ENCODE measurements at places on chromosomes 4 and X. TPM values are rescaled to one million over a fixed set of nuclear protein-coding genes. Genes with fewer than 3 reads are reported as not detected.

- no peaks in the 10 kb centered on the region for H3K36me3 ChIP-seq
- no peaks in the 10 kb centered on the region for H3K27me3 ChIP-seq
- no peak overlapping the region for H3K4me3 ChIP-seq
- peak; percentile 93 for DNase-seq
- H3K27ac ChIP-seq: peak overlapping the region; percentile 82
- H3K4me1 ChIP-seq: peaks cover 20% of the 10 kb centered on the region
Observed at GRCh38 chr4:24219209-24219608, 329.4 kb upstream of the PPARGC1A start.

SLC9A7 gene
- total RNA-seq: 9.0 TPM

PDE6B gene
- total RNA-seq: 1.9 TPM

DNA sequence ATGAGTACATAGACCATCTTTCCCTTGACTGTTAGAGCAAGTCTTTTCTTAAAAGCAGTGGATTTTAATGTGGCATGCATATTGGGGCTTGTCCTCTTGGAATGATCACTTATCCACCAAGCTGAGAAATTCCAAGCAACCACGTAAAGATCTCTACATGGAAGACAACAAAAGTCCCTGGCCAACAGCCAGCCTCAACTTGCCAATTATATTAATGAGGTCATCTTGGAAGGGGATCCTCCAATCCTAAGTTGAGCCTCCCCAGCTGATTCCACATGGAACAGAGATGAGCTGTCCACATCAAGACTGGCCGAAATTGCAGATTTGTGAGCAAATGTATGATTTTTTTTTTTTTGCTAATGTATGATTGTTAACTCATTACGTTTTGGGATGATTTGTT is 20.6 kb upstream of the FTHL17 start:
- no peak for DNase-seq
- H3K27me3 ChIP-seq: no peaks in the 10 kb centered on the region
- H3K36me3 ChIP-seq: no peaks in the 10 kb centered on the region
- H3K4me1 ChIP-seq: no peaks in the 10 kb centered on the region
- no peak overlapping the region for H3K27ac ChIP-seq

- H3K4me3 ChIP-seq: no peak overlapping the region
- no peak for DNase-seq
- no peaks in the 10 kb centered on the region for H3K4me1 ChIP-seq
- no peaks in the 10 kb centered on the region for H3K27me3 ChIP-seq
- H3K36me3 ChIP-seq: no peaks in the 10 kb centered on the region
Observed at GRCh38 chrX:125492439-125492838, 172.8 kb downstream of the TEX13C start.

DNA sequence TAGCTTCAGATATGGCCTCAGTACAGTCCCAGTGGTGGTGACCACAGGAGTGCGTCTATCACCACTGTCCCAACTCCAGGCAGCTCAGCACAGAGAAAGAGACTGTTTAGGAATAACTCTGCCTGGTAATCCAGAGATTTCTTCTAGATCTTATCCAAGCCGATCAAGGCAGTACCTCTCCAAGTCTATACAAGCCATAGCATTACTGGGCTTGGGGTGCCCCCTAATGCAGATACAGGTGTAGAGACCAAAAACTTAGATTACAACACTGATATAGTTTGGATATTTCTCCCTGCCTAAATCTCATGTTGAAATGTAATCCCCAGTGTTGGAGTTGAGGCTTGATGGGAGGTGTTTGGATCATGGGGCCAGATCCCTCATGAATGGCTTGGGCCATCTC is 100.9 kb downstream of the PTCHD1 start:
- DNase-seq: no peak
- H3K27me3 ChIP-seq: no peaks in the 10 kb centered on the region
- H3K4me3 ChIP-seq: no peak overlapping the region
- H3K27ac ChIP-seq: no peak overlapping the region
- H3K36me3 ChIP-seq: no peaks in the 10 kb centered on the region
- no peaks in the 10 kb centered on the region for H3K4me1 ChIP-seq

- H3K4me3 ChIP-seq: no peak overlapping the region
- H3K36me3 ChIP-seq: no peaks in the 10 kb centered on the region
- no peaks in the 10 kb centered on the region for H3K4me1 ChIP-seq
- H3K27ac ChIP-seq: no peak overlapping the region
- DNase-seq: no peak
Observed at GRCh38 chr4:3397128-3397527, 44.6 kb upstream of the HGFAC start.

TEC gene
- 3.7 TPM for total RNA-seq

DNA sequence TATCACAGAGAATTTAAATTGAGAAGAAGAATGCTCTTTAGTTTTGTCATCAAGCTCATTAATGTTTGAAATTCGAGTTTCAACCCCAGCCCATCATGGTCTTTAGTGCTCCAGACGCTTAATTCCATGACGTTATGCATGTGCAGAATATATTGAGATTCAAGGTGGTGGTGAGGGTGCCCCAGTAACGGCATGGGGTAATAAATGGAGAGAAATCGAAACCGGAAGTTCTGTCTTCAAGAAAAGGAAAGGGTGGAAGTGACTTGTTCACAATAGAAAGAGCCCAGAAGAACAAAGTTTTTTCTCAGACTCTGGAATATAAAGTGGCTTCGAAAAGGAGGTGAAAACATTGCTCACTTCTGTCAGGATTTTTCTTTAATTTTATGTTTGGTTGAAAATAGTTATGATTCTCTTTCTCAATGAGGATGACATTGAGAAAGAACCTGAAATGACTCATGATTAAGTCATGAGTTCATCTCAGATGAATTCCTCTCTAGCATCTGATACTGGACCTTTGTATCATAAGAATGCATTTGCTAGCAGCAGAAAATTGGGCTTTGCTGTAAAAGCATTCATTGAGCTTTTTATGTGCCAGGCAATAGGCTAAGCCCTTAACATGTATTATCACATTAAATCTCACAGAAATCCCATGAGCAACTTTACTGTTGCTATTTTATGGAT is 779 bp upstream of the DDX60L start:
- no peaks in the 10 kb centered on the region for H3K4me1 ChIP-seq
- H3K27ac ChIP-seq: peak overlapping the region; percentile 96
- H3K27me3 ChIP-seq: no peaks in the 10 kb centered on the region
- DNase-seq: no peak

SHOX gene
- total RNA-seq: not detected

DNA sequence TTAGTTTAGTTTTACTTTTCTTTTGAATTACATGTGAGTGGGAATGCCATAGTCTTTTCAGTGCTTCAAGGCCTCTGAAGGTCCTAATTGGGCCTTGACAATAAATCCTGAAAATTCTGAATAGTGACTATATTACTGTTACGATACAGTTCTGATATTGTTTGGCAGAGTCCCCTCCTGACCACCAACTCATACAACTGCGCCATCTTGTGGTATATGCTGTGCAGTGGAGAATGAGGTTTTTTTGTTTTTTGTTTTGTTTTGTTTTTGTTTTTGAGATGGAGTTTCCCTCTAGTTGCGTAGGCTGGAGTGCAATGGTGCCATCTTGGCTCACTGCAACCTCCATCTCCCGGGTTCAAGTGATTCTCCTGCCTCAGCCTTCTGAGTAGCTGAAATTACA is 56.6 kb upstream of the CHRDL1 start:
- no peaks in the 10 kb centered on the region for H3K27me3 ChIP-seq
- H3K4me1 ChIP-seq: no peaks in the 10 kb centered on the region
- H3K27ac ChIP-seq: no peak overlapping the region
- no peak for DNase-seq
- no peaks in the 10 kb centered on the region for H3K36me3 ChIP-seq
- no peak overlapping the region for H3K4me3 ChIP-seq

SLC10A4 gene
- total RNA-seq: not detected

PLP2 gene
- 14.3 TPM for total RNA-seq

TMPRSS11D gene
- total RNA-seq: not detected

DNA sequence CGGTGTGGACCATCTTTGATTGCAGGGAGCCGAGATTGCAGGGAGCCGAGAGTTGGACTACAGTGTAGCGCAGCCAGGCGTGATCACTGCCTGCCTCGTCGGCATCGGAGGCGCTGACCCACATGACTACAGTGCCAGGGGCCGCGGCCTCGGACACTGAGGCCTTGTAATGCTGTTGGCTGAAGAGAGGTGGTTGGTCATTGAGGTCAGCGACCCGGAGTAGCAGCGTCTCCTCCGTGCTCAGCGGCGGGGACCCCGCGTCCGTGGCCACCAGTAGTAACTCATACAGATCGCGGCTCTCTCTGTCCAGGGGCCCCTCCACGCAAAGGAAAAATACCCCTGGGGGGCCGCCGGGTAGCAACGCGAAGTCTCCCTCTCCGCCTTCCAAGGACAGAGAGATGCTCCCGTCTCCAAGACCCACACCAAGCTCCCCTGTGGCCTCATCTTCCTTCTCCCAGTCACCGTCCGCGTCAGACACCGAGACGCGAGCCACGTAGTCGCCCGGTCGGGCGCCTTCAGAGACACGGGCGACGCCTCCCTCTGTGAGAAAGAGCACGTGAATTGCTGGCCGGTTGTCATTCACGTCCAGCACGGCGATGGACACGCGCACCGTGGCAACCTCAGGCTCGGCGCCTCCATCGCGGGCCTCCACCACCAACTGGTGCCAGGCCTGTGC is 1.9 kb downstream of the DCHS2 start:
- no peaks in the 10 kb centered on the region for H3K4me1 ChIP-seq
- H3K4me3 ChIP-seq: no peak overlapping the region
- no peak for DNase-seq
- H3K27me3 ChIP-seq: no peaks in the 10 kb centered on the region
- no peaks in the 10 kb centered on the region for H3K36me3 ChIP-seq

DNA sequence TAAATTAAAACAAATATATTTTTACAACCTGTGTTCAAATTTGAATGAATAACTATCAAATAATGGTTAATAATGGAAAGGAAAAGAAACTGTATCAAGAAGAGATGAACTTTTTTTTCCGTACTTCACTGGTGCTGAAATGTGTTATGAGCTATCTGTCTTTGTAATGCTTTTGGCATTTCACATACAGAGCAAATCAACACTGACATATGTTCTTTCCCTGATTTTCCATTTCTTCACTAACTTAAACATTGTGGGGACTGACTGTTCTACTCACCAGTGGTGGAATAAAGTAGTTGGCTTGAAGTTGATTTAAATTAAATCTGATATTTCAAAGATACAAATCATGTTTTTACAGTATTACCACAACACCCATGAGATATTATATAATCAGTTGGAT is 304.0 kb upstream of the BMP3 start:
- H3K36me3 ChIP-seq: no peaks in the 10 kb centered on the region
- H3K27me3 ChIP-seq: no peaks in the 10 kb centered on the region
- DNase-seq: no peak
- no peak overlapping the region for H3K4me3 ChIP-seq
- H3K4me1 ChIP-seq: no peaks in the 10 kb centered on the region

PNMA6F gene
- total RNA-seq: not detected

DNA sequence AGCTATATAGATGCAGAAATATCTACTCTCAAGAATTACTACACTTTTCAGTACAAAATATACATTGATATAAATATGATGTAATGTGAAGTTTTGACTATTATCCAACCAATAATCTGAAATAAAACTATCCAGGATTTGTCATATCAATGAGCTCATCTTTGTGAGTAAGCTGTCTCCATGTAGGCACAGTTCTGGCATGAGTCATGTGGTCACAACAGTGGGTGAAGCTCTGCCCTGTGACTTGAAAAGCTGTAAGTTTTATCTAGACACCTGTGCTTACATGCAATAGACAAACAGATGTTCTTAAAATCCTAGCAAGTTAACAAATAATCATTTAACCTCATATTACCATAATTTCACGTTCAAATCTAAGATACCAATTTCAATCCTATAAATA is 192.7 kb downstream of the GABRG1 start:
- DNase-seq: no peak
- H3K27me3 ChIP-seq: no peaks in the 10 kb centered on the region
- H3K4me3 ChIP-seq: no peak overlapping the region
- no peaks in the 10 kb centered on the region for H3K36me3 ChIP-seq
- H3K4me1 ChIP-seq: no peaks in the 10 kb centered on the region

DNA sequence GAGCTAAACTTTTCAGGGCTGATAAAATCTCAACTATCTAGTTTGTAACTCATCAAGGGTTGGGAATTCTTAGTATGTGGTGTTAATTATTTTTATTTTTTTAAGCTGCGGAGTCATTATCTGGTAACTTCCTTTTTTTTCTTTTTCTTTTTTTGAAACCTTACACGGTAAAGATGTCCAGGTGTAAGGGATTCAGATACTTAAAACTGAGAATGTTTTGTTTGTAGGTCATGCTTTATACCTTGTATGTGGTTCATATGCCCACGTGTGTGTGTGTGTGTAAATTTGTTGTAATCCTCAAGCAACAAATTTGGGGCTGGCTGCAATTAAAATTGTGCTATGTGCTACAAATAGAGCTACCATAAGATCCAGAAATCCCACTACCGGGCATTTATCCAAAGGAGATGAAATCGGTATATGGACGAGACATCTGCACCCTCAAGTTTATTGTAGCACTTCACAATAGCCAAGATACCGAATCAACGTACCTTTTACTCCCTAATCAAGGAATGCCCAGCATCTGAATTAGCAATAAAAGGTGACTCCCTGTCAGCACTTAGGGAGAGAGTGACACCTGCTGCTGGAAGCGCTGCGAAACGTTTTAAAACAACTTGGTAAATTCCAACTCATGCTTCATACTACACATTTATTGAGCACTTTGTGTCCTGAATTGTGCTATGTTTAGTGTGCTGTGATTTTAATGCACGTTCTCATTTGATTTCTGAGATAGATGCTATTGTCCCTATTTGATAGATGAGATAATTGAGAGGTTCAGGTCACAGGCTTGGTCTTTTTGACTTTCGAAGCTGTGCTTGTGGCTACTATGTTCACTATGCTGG is 16.1 kb downstream of the MSMO1 start:
- peaks cover 47% of the 10 kb centered on the region for H3K36me3 ChIP-seq
- H3K4me1 ChIP-seq: no peaks in the 10 kb centered on the region
- H3K4me3 ChIP-seq: no peak overlapping the region
- H3K27ac ChIP-seq: no peak overlapping the region
- no peak for DNase-seq

GRCh38 chr4:28966982-28967381 is 1753.2 kb upstream of the PCDH7 start:
- no peaks in the 10 kb centered on the region for H3K36me3 ChIP-seq
- no peak overlapping the region for H3K4me3 ChIP-seq
- no peaks in the 10 kb centered on the region for H3K27me3 ChIP-seq
- H3K27ac ChIP-seq: no peak overlapping the region

SPACA5 gene
- not detected for total RNA-seq

DNA sequence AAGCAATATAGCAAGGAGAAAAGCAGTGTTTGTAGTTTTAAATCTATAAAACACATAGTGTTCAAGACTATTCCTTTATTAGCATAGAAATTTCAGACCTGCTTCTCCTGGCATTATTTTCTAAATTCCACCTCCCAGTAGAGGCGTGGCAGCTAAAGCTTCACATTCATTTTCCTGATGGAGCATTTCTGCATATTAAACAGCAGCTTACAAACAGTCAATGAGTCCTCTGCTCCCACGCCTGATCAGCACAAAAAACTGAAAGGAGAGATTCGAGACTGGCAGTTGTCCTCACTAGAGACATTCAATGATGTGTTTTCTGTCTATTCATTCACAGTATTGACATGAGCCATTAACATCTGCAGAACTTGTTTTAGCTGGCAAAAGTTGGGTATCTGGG is 61.4 kb downstream of the SHISA3 start:
- H3K4me3 ChIP-seq: no peak overlapping the region
- no peak overlapping the region for H3K27ac ChIP-seq
- no peaks in the 10 kb centered on the region for H3K4me1 ChIP-seq
- H3K27me3 ChIP-seq: no peaks in the 10 kb centered on the region
- no peaks in the 10 kb centered on the region for H3K36me3 ChIP-seq

- H3K4me1 ChIP-seq: no peaks in the 10 kb centered on the region
- H3K27me3 ChIP-seq: no peaks in the 10 kb centered on the region
- DNase-seq: no peak
- H3K4me3 ChIP-seq: no peak overlapping the region
- no peak overlapping the region for H3K27ac ChIP-seq
- no peaks in the 10 kb centered on the region for H3K36me3 ChIP-seq
Observed at GRCh38 chrX:103197721-103198306, 17.1 kb upstream of the BEX4 start.

Data from right lobe of liver (tissue), 6 donors.